ENCODE measurements at places on chromosomes 6 and 20. TPM values are rescaled to one million over a fixed set of nuclear protein-coding genes. Genes with fewer than 3 reads are reported as not detected.

DNA sequence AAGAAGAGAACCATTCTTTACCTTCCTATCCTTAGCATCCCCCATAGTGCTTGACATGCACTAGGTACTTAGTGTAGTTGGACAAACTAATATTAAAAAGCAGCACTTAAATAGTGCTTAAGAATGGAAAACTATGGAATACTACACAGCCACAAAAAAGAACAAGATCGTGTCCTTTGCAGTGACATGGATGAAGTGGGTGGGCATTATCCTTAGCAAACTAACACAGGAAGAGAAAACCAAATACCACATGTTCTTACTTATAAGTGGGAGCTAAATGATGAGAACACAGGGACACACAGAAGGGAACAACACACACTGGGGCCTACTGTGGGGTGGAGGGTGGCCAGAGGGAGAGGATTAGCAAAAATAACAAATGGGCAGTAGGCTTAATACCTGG, 66.8 kb downstream of the EPHA7 start:
- DNase-seq: no peak

- DNase-seq: peak; percentile 74
Measured at GRCh38 chr6:152380993-152381898, 255.9 kb downstream of the SYNE1 start.

DNA sequence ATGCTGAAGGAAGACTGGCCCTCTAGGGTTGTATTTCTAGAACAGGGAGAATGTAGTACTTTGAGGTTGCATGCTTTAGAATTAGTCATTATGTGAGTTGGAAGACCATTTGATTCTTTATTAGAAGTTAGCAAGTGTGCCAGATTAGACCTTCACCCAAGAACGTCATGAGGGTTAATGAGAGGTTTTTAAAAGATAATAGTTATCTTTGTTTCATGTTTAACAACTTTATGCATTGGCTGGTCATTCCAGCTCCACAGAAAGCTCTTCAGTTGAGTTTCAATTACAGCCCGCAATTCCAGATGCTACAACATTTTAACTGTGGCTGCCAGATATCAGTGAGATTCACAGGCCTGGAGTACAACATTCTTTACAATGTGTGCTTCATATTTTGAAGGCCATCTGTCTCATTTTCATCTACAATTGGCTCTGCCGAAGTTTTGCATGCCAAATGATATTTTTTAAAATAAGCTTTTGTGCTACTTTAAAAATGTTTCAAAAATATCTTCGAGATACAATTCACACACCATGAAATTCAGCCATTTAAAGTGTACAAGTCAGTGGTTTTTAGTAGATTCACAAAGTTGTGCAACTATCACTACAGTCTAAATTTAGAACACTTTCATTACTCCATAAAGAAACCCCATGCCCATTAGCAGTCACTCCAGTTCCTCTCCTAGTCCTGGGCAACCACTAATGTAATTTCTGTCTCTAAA, 61.1 kb upstream of the FBXO30 start:
- DNase-seq: no peak

DNA sequence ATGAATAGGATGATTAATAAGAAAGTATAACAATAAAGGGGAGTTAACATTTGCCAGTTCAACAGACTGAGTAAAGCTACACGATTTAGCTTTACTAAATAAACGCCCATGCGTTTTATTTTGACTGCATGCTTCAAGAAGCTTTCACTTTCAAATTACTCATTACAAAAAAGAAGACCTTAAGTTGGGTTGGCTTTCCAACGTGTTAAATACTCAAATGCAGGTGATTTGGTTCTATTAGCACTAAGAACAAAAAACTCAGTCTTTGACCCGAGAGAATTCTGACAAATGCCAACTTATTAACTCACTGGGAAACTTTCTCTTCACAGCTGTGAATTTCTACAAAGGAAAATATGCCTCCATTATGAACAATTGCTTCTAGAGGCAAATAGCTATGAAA, 24.8 kb downstream of the RNF146 start:
- DNase-seq: no peak

DNA sequence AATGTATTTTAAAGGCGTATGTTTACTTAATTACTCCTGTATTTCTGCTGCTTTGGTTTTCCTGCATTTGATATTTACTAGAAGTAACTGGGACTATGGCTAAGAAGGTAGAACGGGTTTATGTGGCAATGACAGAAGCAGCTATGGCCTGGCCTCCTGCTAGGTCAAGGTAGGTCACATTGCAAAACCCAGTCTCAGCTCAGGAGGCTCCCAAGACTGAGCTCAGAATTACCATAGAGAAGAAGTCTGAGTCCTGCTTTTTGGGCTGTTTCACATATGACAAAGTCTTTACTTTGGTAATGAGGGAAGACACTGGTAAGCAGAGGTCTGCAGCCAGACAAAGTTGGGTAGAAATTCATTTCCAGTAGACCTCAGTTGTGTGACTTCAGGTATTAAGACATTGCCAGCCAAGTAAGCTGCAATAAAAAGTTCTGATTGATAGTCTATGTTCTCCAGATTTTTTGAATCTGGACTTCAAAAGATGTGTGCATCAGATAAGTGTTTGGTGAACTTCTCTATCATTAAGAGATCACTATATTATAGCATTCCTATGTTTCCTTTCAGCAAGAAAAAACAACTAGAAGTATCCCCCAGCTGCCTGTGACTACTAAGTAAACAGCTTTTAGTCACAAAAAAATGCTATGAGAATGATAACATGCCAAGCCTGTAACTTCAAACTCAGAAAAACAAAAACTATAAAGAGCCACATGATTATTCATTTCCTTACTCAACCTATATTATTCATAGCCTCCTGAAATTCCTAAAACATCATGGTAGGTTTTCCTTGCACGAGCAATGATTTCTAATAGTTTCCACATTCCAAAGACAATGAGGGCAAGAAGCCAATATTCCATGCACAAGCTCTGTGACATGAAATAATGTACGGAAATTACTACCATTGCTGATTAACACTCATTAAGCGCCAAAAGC, 312.3 kb downstream of the HAO1 start:
- DNase-seq: no peak

The KIAA0408 gene
- polyA plus RNA-seq: 3.3 TPM

The PRND gene
- 4.5 TPM for polyA plus RNA-seq

The OR12D3 gene
- polyA plus RNA-seq: not detected

The TRDN gene
- 3.7 TPM for polyA plus RNA-seq

The THBS2 gene
- 11.0 TPM for polyA plus RNA-seq

The SGK2 gene
- polyA plus RNA-seq: 29.1 TPM

The RTEL1 gene
- 23.1 TPM for polyA plus RNA-seq
